Fibroblast of gingiva (primary cell): ENCODE measurements at places on chromosomes 6 and 20.

- DNase-seq = no peak
Observed at GRCh38 chr6:34092631-34093030, 53.3 kb downstream of the GRM4 start.

- DNase-seq = peak; percentile 71
Observed at GRCh38 chr6:90284236-90285041, 12.2 kb downstream of the BACH2 start.

DNA sequence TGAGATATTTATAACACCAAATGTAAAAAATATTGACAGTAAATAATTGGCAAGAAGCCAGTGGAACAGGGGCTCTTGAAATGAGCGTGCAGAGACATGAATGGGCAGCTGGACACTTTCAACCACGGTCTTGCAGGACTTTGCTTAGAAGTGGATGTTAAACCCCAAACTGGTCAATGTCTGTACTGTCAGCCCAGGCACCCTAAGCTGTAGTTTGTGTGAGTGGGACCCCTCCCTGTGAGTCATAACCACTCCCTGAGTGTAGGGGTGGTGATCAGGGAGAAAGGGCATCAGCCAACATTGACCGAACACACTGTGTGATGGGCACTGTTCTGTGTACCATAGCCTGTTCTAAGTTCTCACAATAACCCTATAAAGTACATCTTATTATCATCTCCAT, 108.6 kb downstream of the FIG4 start:
- DNase-seq = no peak

GRCh38 chr6:156543431-156543830, 233.7 kb upstream of the ARID1B start:
- no peak for DNase-seq

DNA sequence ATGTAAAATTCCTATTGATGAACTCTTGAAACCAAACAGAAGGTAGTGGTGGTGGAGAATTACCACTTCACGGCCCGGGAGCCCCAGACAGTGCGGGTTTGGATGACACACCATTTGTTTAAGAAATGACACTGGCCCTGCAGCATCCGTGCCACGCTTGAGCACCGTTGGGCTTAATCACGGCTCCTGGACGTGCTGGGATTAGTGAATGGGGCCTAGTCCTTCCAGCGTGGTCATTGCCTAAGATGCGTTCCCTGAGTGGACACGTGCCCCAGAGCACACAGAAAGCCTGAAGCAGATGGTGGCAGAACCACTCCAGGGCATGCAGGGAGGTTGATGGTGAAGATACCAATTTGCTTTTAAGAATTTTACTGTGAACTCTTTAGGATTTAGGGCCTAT, 14.5 kb downstream of the STX16 start:
- no peak for DNase-seq

DNA sequence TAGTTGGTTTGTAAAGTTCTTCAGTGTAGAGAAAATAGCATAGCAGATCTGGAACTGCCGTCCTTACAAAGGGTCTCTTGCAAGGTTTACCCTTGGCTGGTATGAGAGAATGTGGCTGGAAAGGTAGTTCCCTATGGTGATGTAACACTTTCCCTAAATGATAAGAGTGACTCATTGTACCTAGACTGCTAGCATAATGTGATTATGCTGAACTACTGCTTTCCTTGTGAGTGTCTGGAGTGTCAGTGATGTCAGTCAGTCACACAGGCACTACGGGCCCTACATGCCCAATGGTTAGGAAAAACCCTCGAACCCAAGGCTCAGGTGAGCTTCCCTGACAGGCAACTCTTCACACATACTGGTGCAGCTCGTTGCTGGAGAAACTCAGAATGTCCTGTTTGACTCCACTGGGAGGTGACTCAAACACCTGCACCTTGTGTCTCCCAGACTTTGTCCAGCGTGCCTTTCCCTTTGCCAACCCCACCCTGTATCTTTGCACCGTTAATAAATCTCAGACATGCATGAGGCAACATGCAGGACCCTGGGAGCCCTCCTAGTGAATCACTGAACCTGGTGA, 28.4 kb upstream of the LY86 start:
- DNase-seq = no peak

GRCh38 chr6:1382331-1382882, 7.0 kb upstream of the FOXF2 start:
- DNase-seq = no peak

- no peak for DNase-seq
Observed at GRCh38 chr20:40807821-40808170, 118.8 kb upstream of the MAFB start.

GRCh38 chr6:114195631-114196403, 147.0 kb downstream of the HS3ST5 start:
- DNase-seq = no peak

- no peak for DNase-seq
Observed at GRCh38 chr6:120198033-120198432, 848.5 kb upstream of the MAN1A1 start.

- no peak for DNase-seq
Observed at GRCh38 chr6:5606546-5606945, 345.2 kb downstream of the FARS2 start.

GRCh38 chr6:50966532-50966931, 147.9 kb downstream of the TFAP2B start:
- no peak for DNase-seq

DNA sequence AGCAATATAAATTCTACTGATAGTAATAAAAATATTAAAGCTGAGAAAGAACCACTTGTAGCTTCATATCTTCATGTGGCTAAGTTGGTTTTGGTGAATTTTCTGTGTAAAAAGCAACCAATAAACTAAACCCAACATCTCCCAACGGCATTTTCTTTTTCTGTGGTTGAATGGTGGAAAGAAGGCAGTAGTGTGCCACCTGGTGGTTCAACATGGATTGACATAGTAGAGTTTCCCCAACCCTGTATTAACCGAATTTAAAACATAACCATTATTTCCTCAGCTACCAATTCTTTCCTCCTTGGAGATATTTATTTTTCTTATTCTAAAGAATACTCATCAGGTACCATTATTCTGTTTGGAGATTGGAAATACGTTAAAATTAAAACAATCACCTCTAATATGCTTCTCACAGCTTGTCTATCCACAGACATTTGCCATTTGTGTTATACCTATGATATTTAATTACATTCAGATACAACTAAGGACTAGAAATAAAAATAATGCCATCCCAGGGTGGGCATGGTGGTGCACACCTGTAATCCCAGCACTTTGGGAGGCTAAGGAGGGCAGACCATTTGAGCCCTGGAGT, 117.1 kb upstream of the EEF1E1 start:
- peak; percentile 48 for DNase-seq

DNA sequence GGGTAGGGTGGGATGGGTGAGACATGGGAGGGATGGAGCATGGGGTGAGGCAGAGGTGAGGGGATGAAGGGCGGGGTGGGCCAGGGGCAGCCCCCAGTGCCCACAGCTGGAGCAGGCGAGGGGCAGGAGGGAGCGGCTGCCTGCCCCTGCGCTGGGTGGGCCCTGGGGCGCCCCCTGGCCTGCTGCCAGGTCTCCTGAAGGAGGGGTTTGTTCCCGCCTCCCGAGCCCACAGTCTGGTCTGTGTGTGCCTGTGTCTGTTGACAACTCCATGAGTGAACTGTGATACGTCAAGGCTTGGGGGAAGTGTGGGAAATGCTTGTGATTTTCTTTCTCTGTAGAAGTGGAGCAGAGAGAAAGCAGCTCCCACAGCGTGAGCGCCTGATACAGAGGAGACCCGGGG, 10.9 kb upstream of the MRGBP start:
- DNase-seq = no peak

GRCh38 chr6:1075880-1076279, 236.0 kb upstream of the FOXQ1 start:
- no peak for DNase-seq

GRCh38 chr20:46169245-46170171, 51.4 kb downstream of the CD40 start:
- no peak for DNase-seq

DNA sequence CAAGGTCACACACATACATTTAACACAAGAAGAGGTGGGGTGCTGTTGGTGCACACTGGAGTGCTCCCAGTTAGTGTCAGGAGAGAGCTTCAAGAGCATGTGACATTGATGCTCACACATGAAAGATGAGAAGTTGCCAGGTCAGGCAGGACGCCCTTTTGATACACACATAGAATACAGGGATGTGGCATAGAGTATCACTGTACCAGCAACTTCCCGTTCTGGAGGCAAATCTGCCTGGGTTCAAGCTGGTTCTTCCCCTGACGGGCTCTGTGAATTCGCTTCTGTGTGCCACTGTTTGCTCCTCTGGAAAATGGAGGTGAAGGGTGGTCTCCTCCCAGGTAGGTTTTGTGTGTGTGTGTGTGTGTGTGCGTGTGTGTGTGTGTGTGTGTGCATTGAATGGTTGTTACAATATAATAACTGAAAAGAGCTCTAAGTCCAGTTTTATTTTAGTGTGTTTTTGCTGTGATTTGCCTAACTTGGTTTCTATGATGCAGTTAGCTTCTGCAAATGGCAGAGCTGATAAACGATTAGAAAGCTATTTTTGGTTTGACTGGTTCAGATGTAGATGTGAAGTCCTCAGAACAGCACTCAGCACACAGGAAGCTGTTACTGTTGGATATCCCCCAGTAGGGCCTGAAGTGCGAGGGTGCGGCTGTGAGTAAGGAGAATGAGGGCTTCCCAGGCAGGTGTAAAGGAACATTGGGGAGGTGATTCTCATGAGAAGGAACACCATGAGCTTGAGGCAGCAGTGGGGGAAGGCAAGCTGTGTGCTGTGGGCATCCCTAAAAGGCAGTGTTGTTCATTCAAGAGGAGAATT, 53.4 kb downstream of the HIVEP1 start:
- no peak for DNase-seq

DNA sequence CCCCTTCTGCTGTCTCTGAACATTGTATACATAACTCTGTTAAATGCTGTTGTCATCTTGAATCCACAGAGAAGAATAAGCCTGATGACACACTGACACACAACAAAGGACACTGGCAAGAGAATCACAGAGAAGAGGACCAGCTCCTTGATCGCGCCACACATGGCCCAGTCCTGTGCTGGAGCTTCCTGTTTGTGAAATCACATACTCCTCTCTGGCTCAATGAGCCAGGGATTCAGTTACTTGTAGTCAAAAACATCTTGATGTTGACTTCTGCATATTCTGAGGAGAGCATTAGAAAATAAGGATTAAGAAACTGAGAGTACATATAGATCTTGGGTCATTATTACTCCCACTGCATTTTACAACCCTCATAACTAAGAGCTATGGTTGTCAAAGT, 100.1 kb downstream of the EPB41L2 start:
- DNase-seq = peak; percentile 57
